ENCODE measurements at places on chromosomes 6 and 20.
A peak's percentile ranks its signal among the peaks of the same experiment; 100 is the strongest.

DNA sequence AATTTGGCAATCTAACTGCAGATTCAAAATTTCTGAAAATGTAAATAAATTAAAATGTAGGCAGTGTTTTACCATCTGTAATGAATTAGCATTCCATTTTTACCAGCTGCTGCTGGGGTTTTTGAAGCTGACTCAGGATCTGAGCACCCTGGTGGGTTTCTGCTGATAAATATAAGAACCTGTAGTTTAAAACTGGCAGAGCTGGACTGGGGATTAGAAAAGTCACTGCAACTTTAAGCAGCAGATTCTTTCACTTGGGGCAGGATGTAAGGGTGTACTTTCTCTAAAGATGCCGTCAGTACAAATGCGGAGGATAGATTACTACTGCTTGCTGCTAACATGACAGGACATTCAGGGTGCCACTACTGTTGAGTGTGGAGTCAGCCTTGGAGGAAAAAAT lies 341.8 kb downstream of the CDKAL1 start:
- DNase-seq: peak; percentile 83

GRCh38 chr20:58554541-58554940 lies 39.3 kb upstream of the APCDD1L start:
- no peak for DNase-seq

DNA sequence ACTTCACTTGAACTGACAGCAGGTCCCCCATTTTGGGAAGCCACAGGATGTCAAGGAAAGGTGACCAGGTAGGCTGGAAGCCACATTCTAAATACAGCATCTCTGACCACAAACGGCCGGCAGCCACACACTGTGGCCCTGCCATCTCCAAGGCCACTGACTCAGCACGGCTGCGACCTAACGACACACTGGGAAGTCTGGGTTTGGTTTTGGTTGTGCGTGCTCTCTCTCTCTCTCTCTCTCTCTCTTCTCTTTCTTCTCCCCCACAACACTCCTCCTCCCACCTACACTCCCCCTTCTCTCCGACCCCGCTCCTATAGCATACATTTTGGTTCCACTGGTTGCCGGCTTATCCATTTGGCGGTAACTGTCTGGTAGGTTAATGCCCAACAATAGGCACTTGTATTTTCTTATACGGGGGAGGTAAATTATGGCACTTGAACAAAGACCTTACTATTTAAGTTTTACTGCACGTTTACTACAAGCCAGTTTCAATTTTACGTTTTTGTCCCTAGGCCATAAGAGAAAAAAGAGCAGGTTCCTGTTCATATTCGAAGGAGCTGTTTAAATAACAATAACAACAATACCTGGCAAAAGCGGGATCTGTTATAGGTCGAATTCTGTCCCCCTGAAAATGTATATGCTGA lies 103.6 kb downstream of the GMDS start:
- DNase-seq: no peak

- peak; percentile 40 for DNase-seq
These were observed 55.2 kb upstream of the RREB1 start for GRCh38 chr6:7052443-7053011.

GRCh38 chr6:90940812-90941481 lies 354.1 kb upstream of the MAP3K7 start:
- DNase-seq: peak; percentile 43

- DNase-seq: peak; percentile 29
These were observed 16.6 kb upstream of the BTBD3 start for GRCh38 chr20:11901127-11901526.

GRCh38 chr6:125623085-125623484 lies 126.3 kb upstream of the HEY2 start:
- DNase-seq: no peak

DNA sequence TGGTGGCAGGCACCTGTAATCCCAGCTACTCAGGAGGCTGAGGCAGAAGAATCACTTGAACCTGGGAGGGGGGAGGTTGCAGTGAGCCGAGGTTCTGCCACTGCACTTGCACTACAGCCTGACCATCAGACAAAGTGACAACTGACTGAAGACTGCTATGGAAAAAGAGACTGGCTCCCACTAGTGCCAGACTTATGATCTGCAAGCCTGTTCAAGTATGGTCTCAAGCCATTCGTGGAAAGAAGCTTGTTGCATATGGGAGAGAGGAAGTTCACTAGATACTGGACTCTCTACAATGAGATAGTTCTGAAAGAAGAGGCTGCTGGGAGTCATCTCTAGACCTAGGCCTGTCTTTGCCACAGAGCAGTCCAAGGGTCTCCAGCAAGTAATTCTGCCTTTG lies 26.7 kb downstream of the MDN1 start:
- peak; percentile 32 for DNase-seq

DNA sequence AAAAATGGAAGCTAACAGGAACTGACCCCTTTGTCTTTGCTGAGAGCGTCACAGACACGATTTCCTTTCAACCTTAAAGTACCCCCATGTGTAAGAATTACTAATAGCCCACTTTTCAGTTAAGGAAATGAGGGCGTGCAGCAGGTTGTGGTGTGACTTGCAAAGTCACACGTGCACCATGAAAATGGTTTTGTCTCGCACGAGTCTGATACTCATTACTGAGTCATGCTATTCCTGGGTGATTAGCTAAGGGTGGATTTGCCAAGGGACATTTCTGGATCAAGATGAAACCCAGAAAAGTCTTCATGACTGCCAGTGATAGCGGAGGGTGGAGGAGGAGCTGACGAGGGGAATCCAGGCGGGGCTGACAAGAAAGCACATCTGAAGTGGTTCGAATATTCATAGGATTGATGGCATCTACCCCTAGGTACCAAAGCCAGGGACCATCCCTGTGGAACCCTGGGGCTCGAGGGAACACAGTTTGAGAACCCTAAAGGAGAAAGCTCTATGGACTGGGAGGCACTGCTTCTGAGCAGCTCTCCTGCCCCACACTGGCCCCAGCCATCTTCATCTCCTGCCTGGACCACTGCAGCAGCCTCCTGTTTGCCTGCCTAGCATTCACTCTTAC lies 12.1 kb upstream of the NFATC2 start:
- no peak for DNase-seq

DNA sequence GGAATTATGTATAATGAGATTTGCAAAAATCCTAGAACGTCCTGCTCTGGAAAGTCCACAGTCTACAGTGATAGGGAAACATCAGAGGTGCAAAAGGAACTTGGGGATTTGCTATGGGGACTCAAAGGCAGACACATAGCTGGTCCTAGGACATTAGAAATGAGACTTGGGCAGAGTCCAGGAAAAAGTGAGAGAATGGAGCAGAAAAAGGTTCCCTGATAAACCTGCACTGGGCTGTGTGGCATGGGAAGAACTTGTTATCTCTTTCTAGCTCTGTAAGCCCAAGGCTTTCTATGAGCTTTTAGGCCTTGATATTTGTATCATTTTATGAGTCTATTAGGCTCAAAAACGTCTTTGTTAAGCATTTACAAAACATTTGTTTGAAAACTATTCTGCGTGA lies 15.2 kb downstream of the PRND start:
- DNase-seq: no peak

GRCh38 chr20:54620611-54621010 lies 145.2 kb downstream of the DOK5 start:
- DNase-seq: no peak

GRCh38 chr6:140205795-140206593 lies 831.5 kb upstream of the CITED2 start:
- no peak for DNase-seq

GRCh38 chr6:14658886-14659561 lies 541.5 kb downstream of the CD83 start:
- peak; percentile 12 for DNase-seq

GRCh38 chr6:1736346-1737105 lies 126.8 kb downstream of the FOXC1 start:
- DNase-seq: no peak

DNA sequence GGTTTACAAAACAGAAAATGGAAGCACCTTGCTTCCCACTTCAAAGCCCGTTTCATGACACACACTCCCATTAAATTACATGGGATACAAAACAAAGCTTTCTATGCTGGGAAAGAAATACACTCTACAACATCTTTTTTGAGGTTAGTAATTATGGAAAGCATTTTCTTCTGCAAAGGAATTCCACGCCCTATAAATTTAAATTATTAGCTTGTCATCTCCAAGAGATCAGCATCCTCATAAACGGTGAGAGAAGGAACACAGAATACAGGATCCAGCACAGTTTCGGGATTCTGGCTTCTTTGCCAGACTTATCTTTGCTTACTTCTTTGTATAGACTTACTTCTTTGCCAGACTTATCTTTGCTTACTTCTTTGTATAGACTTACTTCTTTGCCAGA lies 1.3 kb upstream of the SMPDL3A start:
- no peak for DNase-seq

- DNase-seq: no peak
These were observed 5.5 kb upstream of the TBC1D32 start for GRCh38 chr6:121339639-121340226.

DNA sequence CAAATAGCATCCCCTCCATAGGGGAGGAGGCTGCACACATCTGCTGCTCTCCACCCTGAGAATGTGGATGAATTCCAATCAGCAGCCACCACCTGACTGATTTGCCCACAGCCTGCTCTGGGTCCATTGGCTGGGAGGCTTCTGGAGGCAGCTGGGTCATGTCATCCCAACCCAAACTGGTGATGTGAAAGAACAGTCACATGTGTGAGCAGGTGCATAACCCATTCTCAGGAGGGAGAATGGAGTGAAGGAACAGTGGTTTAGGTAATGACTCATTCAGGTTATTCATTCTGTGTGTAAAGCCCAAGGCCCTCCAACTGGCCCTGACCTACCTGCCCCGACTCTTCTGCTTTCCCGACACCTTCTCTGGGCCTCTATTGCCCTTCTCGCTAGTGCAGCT lies 90.9 kb upstream of the GCM1 start:
- no peak for DNase-seq

DNA sequence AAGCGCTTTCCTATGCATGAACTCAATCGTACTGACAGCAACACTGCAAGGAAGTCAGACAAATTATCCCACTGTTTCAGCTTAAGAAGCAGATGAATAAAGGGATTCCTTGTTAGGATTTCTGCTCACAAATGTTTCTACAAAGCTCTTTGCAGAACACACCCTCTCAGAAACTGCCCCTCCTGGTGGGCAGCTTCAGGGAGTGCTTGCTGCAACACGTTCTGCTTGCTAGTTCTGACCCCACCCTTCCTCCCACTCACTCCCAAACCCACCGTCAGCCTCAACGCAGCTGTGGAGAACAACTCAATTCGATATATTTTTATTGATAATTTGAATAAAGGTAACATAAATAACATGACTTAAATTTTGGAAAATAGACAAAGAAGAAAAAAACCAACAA lies 250.8 kb upstream of the PRDM1 start:
- no peak for DNase-seq

- DNase-seq: peak; percentile 75
These were observed 14.7 kb upstream of the SIM1 start for GRCh38 chr6:100479179-100480035.

DNA sequence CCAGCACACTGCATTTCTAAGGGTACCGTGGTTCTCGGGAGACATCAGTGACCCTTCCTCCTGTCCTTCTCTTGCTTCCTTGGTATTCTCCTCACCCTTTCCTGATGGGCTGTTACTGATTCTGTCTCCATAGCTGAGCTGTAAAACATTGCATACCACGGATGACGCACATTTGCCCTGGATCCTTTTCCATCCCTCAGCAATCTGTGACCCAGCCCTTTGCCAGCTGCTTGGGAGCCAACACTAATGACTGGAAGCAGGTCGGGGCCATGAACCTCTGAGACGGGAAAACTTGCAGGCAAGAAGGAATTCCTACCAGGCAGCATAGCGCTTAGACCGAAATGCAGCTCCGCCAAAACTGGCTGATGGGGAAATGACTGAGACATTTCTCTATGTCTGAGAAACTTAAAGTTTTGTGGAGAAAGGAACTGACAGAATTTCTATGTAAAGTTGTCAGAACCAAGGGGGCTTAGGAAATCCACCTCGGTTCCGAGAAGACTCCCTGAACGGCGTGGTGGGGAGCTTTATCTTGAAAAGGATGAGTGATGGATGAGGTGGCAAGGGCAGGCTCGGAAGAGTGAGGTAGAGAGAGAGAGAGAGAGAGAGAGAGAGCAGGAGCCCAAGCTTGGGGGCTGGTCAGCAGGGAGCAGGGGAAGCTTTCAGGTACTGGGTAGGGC lies 19.2 kb downstream of the TUBB2B start:
- DNase-seq: peak; percentile 89

DNA sequence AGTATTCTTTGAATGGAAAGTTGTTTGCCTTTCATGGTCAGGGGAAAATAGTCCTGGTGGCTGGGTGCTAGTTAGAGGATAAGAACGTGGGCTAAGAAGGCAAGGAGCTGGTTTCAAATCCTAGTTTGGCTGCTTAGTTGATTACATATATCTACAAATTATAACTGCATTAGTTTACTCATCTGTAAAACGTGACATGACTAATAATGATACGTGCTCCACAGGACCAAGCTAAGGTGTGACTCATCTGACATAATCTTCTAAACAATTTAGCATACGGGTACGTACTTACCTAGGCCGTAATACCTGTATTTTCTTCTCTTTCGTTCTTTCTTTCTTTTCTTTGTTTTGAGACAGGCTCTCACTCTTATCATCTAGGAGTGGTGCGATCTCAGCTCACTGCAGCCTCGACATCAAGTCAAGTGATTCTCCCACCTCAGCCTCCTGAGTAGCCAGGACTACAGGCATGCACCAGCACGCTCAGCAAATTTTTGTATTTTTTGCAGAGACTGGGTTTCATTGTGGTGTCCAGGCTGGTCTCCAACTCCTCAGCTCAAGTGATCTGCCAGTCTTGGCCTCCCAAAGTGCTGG lies 1274.2 kb upstream of the GJE1 start:
- no peak for DNase-seq

DNA sequence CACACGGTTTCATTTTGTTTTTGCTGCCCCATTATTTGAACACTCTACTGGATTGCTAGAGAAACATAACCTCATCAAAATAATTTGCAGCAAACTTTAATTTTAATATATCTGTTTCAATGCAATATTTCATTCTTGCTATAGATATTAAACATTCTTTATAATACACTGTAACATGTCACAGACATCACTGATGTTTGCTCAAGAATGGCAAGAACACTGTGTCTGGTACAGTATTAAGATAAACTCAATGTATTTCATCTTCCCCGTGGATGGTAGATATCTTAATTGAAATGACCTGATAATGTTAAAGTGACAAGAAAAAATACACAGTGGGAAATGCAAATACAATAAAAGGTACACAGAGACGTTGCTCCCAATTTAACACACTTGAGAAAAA lies 86.0 kb downstream of the PTCHD4 start:
- DNase-seq: no peak

DNA sequence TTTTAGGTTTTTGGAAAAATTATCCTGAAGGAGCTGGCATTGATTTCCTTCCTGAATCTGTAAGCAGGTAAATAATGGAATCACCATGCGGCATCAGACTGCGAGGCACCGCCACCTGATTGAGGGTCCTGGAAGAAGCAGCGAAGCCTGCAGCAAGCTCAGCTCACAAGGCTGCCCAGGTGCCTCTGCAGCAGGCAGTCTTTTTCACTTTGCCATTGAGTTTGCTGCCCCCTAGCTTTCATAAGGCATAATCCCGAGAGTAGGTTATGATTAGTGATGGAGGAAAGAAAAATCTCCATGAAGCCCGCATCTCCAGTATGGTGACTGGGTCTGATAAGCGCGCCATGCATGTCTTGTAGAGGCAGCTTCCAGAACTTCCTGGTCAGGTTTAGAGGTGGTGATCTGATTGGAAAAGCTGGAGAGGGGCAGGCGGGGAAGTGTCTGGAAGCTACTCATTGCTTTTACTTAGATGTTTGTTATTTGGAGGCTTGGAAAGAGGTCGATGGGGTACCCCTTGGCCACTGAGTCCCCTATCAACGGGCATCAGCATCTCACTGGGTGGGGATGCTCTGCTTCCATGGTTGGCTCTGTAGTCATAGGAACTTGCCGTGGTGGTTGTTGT lies 26.7 kb downstream of the IYD start:
- peak; percentile 86 for DNase-seq

- DNase-seq: peak; percentile 24
These were observed 3.5 kb downstream of the MCUR1 start for GRCh38 chr6:13810688-13811446.

Measured in adipocyte (in vitro differentiated cells).